Activated CD4-positive, alpha-beta T cell treated with anti-CD3 and anti-CD28 coated beads for 48 hours (primary cell): ENCODE measurements at places on chromosomes 11 and 22.

GRCh38 chr22:43320943-43321900 lies 21.9 kb downstream of the SCUBE1 start:
- DNase-seq: no peak

- no peak for DNase-seq
Observed at GRCh38 chr11:15585602-15586331, 471.0 kb downstream of the INSC start.

DNA sequence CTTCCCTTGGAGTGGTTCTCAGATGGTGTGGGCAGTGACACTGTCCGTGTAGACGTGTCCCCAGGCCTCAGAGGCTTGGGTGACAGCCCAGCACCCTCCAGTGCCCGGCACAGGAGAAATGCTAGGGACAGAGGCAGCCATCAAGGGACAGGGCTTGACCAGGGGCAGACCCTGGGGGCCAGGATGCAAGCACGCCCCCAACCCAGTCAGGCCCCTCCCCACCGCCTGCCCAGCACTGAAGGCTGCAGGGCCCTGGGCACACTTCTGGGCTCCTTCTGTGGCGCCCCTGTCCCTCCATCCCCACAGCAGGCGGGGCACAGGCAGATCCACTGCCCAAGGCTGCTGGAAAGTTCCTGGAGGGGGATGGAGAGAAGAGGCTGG lies 11.1 kb downstream of the IGF2 start:
- DNase-seq: no peak

DNA sequence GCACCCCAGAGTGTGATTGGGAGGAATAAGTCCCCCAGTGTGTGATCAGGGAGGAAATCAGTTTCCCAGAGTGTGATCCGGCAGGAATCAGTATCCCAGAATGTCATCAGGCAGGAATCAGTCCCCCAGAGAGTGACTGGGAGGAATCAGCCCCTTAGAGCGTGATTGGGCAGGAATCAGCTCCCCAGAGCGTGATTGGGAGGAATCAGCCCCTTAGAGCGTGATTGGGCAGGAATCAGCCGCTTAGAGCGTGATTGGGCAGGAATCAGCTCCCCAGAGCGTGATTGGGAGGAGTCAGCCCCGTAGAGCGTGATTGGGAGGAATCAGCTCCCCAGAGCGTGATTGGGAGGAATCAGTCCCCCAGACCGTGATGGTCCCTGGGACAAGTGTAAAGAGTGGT lies 81.1 kb upstream of the EIF3D start:
- DNase-seq: no peak

DNA sequence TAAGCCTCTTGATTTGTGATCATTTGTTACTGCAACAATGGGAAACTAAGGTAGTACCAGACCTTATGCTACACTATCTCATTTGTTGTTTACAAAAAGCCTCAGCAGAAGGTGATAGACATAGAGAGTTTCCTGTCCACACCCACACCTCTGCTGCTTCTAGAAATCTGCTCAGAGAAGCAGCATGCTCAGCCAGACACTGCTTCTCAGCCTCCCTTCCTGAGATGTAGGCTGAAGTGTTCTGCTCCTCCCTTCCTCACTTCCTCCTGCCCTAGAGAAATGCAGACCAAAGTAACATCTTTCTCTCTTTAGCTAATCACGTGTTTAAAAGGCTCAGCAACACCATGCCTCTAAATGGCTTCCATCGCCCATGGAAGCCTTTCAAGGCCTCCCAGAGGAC lies 88.4 kb downstream of the SLC1A2 start:
- DNase-seq: no peak
